Retina (tissue), 1 donor: ENCODE measurements at places on chromosomes 3 and 15.
A peak's percentile ranks its signal among the peaks of the same experiment; 100 is the strongest.

GRCh38 chr15:64096668-64097384 lies 1.0 kb downstream of the SNX1 start:
- DNase-seq: peak; percentile 3

DNA sequence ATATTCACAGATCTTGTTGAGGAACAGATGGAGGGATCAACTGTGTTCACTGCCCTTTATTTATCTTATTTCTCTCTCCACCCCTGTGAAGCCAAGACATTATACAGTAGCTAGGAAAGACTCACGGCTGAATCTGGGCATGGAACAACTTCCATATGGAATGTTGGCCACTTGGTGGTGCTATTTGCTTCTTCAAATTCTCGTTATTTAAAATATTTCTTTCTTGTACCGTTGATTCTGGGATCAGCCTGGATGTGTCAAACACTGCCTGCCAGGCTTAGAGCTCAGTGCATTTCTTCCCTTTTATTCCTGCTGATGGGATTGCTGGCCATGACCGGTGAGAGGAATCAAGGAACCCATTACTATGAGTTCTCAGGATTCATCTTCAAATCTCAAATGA lies 17.5 kb upstream of the GASK1A start:
- peak; percentile 76 for DNase-seq

- no peak for DNase-seq
Observed at GRCh38 chr3:172107403-172107802, 68.0 kb downstream of the FNDC3B start.

GRCh38 chr15:65528461-65529060 lies 1.7 kb upstream of the HACD3 start:
- DNase-seq: no peak

DNA sequence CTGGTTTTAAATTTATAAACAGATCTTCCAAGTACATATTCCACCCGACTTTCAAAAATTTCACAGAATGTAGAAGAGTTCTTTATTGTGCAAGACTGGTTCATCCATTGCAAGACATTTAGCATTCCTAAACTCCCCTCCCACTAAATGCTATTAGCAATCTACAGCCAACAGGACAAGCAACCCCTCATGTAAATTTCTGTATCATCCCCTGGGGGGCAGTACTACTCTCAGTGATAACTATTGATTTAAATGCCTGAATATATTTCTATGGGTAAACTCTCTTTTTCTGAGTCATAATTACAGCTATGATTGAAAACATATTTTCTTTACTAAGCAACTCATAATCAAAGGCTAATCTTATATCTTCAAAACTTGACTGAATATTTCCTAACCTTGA lies 10.7 kb upstream of the SLC15A2 start:
- DNase-seq: no peak

- DNase-seq: peak; percentile 60
Observed at GRCh38 chr3:74041068-74041675, 416.4 kb upstream of the PDZRN3 start.

- DNase-seq: no peak
Observed at GRCh38 chr3:71444028-71444860, 139.3 kb downstream of the FOXP1 start.

GRCh38 chr15:99437315-99438223 lies 128.2 kb upstream of the MEF2A start:
- peak; percentile 46 for DNase-seq
